Central memory CD4-positive, alpha-beta T cell (primary cell): ENCODE measurements at places on chromosomes 5 and 9.

DNA sequence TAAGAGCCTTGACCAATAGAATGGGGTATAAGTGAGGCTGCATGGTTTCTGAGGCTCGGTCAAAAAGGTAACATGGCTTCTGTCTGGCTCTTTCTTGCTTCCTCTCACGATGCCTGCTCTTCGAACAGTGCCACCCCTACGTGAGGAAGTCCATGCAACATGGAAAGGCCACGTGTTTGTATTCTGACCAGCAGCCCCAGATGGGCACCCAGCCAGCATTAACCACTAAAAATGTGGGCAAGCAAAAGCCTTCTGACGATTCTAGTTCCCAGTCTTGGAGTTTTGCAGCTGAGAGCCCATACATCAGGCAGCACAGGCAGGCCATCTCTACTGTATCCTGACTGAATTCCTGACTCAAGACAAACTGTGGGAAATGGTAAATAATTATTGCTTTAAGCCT lies 24.2 kb upstream of the NREP start:
- DNase-seq = no peak

GRCh38 chr5:59366784-59367183 lies 526.7 kb downstream of the PDE4D start:
- DNase-seq = no peak

GRCh38 chr5:59656351-59657254 lies 236.9 kb downstream of the PDE4D start:
- no peak for DNase-seq

DNA sequence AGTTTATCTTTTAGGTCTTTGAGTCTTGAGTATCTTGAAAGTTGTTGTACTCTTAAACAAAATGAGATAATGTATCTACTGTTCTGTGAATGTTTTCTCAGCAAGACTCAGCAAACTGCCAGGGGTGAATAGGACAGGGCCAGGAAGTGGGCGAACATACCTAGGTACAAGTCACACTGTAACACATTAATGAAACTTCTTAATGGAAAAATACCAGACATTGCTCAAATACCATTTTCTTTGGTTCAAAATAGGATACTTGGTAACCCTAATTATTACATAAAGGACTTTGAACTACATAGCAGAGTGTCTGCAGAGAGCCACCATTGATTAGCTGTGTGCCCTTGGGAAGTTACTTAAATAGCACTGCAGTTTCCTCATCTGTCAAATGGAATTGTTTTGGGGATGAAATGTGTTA lies 197.5 kb downstream of the ARHGEF28 start:
- no peak for DNase-seq

GRCh38 chr9:130927995-130928900 lies 10.8 kb downstream of the FIBCD1 start:
- no peak for DNase-seq

- no peak for DNase-seq
These were observed 50.2 kb downstream of the CSNK1A1 start for GRCh38 chr5:149500922-149501582.

GRCh38 chr9:116270546-116270945 lies 117.0 kb downstream of the PAPPA start:
- no peak for DNase-seq

DNA sequence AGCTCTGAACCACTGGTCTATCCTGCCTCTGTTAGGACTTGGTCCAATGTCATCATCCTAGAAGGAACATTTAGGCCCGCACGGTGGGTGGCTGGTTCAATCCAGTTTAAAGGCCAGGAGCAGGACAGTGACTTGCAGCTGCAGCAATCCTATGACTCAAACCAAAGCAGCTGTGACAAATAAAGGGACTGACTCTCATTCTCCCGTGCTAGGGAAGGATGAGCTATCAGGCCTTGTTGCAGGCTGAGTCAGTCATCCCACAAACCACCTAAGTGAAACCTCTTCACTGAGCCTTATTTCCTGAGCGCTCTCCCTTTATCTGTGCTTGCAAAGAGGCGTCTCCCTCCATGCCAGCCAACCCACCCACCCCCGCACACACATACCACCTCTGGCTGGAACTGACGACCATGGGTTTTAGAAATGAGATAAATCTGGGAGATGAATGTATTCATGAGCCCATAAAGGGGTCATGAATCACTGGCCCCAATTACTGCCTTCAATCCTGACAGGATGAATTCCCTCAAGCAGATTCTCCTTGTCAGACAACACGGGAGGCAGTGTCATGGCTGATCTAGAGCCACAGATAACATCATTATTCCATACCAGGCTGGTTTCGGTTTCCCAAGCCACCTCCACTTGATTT lies 93.4 kb downstream of the KCNIP1 start:
- DNase-seq = no peak

- no peak for DNase-seq
These were observed 161.1 kb downstream of the TARS1 start for GRCh38 chr5:33601881-33602280.

- DNase-seq = no peak
These were observed 33.6 kb downstream of the ZNF608 start for GRCh38 chr5:124712731-124713305.

DNA sequence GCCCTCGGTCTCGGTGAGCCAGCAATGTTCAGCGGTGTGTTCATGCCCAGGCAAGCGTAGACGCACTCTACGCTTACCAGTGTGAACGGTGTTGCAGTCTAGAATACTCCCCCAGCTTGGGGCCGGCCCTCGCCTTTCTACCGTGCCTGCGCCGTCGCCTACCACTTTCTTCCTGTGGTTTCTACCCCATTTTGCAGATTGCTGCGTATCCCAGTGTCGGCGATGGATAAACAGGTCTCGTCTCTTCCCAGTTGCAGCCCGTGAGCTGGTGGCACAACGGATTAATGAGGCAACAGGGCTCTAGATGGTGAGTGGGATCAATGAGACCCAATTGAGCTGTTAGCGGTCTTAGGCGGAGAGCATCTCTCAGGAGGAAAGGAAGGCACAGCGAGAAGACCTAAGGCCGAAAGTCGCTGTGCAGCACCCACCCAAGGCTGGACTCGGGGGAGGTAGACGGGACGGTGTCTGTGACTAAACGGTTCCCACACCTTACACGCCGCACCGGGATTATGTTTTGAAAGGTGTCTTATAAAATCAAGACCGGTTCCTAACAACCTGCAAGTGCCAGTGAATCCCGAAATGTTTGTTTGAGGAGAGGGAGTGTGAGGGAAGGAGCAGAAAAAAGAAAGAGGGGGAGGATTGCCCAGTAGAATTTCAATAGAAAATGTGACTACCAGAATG lies 5.8 kb downstream of the OTP start:
- no peak for DNase-seq
